ENCODE measurements at places on chromosomes 16 and 17.

- no peak for DNase-seq
These were observed 26.9 kb upstream of the SUPT4H1 start for GRCh38 chr17:58378733-58379510.

DNA sequence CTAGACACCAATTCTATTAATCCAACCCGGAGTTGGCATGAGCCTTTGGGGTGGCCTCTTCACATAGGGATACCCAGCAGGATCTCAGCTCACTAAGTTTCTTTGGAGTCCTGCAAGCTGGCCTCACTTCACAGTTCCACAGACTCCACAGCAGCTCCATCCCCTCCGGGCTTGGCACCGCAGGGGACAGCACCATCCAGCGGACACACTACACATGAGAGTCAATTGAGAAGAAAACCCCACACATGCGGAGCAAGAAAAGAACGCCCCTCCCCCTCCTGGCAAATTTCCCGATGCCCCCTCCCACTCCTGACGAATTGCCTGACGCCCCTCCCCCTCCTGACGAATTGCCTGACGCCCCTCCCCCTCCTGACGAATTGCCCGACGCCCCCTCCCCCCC lies 31.1 kb downstream of the KLHDC4 start:
- DNase-seq = no peak

- no peak for DNase-seq
These were observed 10.1 kb downstream of the GFOD2 start for GRCh38 chr16:67709050-67709449.

GRCh38 chr17:38510421-38511149 lies 82.3 kb downstream of the ARHGAP23 start:
- DNase-seq = no peak

DNA sequence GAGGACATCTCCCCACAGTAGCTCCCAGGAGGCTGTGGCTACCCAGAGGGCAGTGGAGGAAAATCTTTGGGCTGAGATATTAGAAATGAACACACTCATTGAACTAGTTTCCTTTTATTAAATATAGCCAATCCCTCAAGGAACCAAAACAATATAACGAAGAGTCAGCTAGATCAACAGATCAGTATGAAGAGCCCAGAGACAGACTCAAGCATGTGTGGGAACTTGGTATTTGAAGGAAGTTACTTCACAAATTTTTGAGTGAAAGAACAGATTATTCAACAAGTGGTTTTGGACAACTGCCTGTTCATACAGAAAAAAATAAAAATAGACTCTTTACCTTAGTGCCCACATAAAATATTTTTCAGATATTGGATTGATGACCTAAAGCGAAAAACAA lies 183.6 kb upstream of the PMFBP1 start:
- DNase-seq = no peak

All from GM06990 (cell line).